ENCODE measurements at places on chromosomes 2 and 18. TPM values are rescaled to one million over a fixed set of nuclear protein-coding genes. Genes with fewer than 3 reads are reported as not detected.

Gene SKOR2
- not detected for total RNA-seq

Gene EPHA4
- 33.2 TPM for total RNA-seq

Gene HOXD12
- 0.33 TPM for total RNA-seq

Gene RPE
- total RNA-seq = 117 TPM

Gene SMIM21
- total RNA-seq = not detected

Gene PAX8
- 0.12 TPM for total RNA-seq

Gene UGGT1
- 142 TPM for total RNA-seq
